ENCODE measurements at places on chromosomes 7 and 10.

- no peak for DNase-seq
Measured at GRCh38 chr7:137755846-137756651, 90.7 kb downstream of the DGKI start.

DNA sequence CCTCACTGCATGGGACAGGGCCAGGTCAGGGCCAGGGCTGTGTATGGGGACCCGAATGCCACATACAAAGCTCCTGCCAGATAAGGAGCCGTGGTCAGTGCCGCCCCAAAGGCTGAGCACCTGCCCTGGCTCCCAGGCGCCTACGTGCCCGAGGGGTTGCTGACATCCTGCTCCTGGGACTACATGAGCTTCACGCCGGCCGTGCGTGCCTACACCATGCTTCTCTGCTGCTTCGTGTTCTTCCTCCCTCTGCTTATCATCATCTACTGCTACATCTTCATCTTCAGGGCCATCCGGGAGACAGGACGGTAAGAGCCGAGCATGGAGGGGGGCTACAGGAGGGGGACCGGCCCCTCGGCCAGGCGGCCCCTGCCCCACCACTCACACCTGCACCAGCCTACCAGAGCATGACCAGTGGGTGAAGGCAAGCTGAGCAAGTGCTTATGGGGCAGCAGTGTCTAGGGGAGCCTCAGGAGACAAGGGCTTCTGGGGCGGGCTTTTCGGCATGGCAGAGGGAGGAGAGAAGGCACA is 4.9 kb downstream of the OPN4 start:
- no peak for DNase-seq

- DNase-seq, result no peak
Measured at GRCh38 chr7:2019711-2020511, 212.8 kb downstream of the MAD1L1 start.

- DNase-seq, result no peak
Measured at GRCh38 chr7:99539213-99539811, 12.6 kb downstream of the FAM200A start.

- no peak for DNase-seq
Measured at GRCh38 chr7:111785076-111785475, 222.8 kb upstream of the IMMP2L start.

DNA sequence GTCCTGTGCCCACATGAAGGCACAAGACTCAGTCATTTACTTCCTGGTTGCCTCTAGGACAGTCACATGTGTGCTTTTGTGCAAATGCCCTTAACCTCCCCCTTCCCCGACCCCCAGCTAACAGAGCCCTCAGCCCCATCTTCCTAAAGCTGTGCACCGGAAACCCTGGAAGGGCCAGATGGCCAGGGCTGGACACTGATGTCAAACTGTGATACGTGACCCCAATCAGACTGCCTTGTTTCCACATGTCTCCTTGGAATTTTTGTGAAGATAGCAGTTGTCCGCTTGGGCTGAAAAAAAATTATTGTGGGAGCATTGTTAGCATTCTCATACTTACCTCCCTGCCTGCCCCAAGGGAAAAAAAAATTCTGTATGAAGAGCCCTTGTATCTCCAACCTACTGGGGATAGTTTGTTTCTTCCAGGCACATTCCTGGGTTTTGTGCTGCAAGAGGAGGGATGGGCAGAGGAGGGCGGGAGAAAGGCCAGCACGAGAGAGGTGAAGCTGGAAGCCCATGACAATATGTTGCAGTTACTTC is 17.0 kb upstream of the ADAM12 start:
- no peak for DNase-seq

DNA sequence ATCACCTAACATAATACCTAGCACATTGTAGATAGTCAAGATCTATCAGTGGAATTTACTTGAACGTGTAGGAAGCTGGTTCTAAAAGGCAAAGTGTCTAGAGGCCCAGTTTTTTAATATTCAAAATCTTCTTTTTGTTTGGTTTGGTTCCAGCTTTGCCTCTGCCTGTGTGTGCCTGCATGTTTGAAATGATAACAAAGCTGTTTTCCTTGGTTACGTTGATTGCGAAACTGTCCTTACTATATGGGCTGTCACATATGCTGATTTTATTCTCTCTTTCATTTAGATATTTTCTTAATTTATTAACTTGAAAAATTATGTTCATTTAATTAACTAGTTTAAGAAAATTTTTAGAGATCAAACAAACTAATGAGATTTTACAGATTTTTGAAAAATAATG is 237.3 kb downstream of the SEMA3A start:
- DNase-seq, result no peak

Data from NCI-H524 treated with DMSO at 0.1 percent for 48 hours (cell line).